ENCODE measurements at places on chromosomes 3 and 15.

DNA sequence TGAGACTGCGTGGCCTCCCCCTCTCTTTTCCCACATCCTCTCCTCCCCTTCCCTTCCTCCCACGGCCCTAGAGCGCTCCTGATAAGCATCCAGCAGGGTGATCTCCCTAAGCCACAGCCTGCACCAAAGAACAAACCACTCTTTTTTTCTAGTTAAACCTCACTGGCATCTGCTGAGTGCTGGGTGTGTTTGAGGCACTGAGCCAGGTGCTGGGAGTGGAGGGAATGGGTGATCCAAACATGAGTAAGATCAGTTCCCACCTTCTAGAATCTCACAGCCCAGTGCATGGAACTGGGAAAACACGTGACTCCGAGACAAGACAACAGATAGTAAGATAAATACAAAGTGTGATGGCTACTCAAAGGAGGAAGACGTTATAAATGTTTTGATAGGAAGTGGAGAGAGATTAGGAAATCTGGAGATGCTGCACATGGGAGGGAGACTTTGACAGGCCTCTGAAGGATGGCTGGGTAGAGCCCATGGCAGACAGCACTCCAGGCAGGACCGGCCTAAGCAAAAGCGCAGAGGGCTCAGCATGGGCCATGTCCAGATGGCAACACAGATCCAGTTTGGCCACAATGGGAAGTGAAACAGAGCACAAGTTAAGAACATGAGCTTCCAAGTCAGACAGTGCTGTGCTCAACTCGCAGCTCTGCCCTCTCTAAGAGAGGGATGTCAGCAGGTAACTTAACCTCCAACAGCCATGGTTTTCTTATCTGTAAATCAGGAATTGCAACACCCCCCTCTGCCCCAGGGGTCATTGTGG, 55.6 kb downstream of the CCR3 start:
- no peak for DNase-seq

- no peak for DNase-seq
These were observed 58.5 kb upstream of the SLC24A5 start for GRCh38 chr15:48062148-48062872.

DNA sequence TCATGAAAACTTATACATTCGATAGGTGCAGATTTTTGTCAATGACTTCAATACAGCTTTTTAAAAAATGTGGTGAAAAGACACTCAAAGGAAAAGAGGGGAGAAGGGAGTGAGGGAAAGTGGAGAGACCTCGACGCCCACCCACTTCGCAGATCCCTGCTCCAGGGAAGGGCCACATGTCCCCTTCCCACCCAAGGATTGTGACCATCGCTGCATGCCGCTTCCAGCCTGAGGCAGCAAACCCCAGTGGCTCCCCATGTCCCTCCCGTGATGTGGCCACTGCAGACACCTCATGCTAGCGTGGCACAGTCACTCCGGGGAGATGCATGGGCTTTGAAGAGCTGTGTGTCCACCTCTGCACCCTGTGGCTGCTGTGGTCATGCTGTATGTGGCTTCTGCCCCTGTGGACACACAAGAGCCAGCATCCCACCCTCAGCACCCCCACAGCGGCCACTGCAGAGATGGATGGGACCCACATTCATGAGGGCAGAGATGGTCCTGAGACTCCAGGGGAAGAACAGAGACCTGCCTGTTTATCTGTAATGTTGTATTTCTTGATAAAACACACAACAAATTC, 230.2 kb downstream of the OCA2 start:
- no peak for DNase-seq

- DNase-seq, result no peak
These were observed 192.9 kb downstream of the BCHE start for GRCh38 chr3:165644331-165644730.

- DNase-seq, result no peak
These were observed 202.0 kb upstream of the IL12A start for GRCh38 chr3:159786489-159787177.

GRCh38 chr3:187900993-187901755, 155.9 kb upstream of the BCL6 start:
- no peak for DNase-seq

- no peak for DNase-seq
These were observed 211.8 kb downstream of the TP63 start for GRCh38 chr3:189842681-189843602.

GRCh38 chr3:49530701-49531100, 23.6 kb upstream of the BSN start:
- no peak for DNase-seq

DNA sequence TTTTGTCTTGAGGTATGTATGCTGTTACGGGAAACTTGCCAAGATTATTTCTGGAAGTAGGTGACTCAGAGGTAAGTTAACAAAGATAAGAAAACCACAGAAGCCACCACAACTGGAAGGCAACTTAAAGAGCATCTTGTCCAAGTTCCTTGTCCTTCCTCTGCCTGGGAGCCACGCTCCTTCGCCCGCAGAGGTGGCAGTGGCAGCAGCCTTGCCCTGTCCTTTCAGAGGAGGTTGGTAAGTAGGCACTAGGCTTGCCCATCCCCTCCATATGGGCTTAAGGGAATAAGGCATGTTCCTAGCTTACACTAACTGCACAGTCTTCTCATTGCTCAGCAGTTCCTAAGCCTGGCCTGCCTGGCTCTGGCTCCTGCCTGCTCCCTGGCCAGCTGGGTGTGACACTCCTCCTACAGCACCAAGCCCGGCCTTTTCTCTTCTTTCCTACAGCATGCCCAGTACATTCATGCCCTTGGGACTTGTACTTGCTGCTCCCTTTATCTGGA, 48.0 kb upstream of the RAB6B start:
- no peak for DNase-seq

DNA sequence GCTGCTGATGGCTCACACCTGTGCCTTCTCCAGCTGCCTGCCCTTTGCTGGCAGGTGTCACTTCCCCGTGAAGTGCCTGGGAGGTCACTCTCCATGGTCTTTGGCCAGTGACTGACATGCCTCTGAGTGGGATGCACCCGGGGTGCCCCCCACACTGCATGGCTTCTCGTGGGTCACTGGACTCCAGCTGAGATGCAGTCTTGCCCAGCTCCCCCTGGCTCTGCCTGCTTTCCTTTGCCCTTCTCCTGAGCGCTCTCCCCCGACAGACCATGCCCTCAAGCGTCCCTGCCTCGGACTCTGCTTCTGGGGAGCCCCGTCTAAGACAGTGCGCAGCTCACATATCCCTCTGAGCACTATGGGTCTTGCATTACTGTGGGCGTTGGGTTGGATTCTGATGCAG, 14.4 kb downstream of the FBLN2 start:
- DNase-seq, result no peak

GRCh38 chr15:85534031-85534430, 153.6 kb downstream of the AKAP13 start:
- DNase-seq, result no peak

DNA sequence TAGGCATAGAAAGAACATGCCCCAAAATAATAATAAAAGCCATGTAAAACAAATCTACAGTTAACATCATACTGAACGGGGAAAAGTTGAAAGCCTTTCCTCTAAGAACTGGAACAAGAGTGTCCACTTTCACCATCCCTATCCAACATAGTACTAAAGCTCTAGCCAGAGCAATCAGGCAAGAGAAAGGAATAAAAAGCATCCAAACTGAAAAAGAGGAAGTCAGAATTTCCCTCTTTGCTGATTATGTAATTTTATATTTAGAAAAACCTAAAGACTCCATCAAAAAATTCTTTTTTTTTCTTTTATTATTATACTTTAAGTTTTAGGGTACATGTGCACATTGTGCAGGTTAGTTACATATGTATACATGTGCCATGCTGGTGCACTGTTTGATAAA, 661.6 kb upstream of the CBLB start:
- no peak for DNase-seq

DNA sequence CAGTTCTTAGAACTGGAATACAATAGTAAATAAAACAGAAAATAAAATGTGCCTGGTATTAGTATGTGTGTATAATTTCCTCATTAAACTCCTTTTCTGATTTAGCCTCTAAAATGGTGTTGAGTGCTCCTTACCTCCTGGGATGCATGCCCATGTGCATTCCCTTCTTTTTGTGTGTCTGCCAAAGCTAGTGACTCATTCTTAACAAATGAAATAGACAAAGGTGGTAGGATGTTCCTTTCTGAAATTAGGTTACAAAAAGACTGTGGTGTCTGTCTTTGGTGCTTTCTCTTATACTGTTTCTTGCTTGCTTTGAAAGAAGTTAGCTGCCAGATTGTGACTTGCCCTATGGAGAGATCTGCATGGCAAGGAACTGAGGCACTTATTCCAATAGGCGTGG, 623.7 kb downstream of the GRM7 start:
- DNase-seq, result peak; percentile 63

- DNase-seq, result no peak
These were observed 167.3 kb downstream of the NECTIN3 start for GRCh38 chr3:111238885-111239284.

GRCh38 chr3:155560594-155560993, 184.3 kb downstream of the PLCH1 start:
- no peak for DNase-seq

GRCh38 chr3:125072749-125073389, 17.1 kb upstream of the HEG1 start:
- DNase-seq, result no peak

DNA sequence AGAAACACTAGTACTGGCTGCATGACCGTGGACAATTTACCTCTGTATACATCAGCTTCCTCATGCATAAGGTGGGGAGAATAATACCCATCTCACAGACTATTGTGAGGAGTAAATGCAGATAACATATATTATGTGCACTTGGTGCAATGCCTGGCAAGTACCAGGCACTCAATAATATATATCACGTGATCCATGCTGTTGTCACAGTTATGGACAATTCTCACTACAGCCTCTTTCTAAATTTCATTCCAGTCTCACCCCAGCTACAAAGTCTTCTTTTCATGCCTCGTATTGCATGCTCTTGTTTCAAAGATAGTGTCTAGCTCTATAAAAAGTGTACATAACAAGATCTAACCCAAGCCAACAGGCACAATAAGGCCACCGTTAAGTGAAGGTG, 494.3 kb upstream of the ADAMTS9 start:
- DNase-seq, result no peak

DNA sequence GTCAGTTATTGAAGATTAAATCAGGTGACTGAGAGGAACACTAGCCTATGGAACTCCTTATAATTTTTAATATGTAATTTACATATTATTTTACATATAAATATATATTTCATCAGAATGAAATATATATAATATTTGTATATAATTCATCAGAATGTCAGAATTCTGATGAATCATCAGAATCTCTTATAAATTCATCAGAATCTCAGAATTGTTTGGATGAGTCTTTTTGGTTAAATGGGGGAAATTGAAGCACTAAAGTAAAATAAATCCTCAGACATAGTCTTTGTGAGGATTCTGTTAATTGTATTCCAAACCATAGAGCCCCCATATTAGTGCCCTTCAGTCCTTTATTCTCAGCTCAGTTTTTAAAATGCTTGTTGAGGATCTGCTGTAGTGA, 15.4 kb downstream of the TCF12 start:
- DNase-seq, result no peak

- DNase-seq, result no peak
These were observed 288.2 kb downstream of the ADAMTS17 start for GRCh38 chr15:100053474-100054121.

- no peak for DNase-seq
These were observed 16.5 kb downstream of the ISL2 start for GRCh38 chr15:76353023-76353577.

GRCh38 chr15:50107591-50108408, 11.2 kb downstream of the ATP8B4 start:
- DNase-seq, result no peak

- DNase-seq, result no peak
These were observed 324.6 kb downstream of the MFSD1 start for GRCh38 chr3:159126261-159127020.

DNA sequence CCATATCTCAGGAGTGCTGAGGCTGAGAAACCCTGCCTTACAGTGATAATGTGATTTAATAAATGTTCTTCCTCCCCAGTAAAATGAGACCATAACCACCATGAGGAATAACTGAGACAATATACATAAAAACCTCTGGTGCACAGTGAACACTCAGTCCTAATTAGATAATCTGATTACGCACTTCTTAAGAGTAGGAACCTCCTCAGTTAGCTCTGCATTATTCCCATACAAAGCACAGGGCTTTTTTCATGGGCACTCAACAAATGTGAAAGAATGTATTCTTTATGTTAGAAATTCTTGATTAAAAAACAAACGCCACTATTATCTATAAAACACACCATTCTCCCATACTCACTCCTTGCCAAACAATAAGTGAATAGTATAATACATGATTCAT, 97.0 kb downstream of the TNIK start:
- DNase-seq, result no peak

- DNase-seq, result no peak
These were observed 96.9 kb upstream of the RPL32 start for GRCh38 chr3:12938258-12938711.

DNA sequence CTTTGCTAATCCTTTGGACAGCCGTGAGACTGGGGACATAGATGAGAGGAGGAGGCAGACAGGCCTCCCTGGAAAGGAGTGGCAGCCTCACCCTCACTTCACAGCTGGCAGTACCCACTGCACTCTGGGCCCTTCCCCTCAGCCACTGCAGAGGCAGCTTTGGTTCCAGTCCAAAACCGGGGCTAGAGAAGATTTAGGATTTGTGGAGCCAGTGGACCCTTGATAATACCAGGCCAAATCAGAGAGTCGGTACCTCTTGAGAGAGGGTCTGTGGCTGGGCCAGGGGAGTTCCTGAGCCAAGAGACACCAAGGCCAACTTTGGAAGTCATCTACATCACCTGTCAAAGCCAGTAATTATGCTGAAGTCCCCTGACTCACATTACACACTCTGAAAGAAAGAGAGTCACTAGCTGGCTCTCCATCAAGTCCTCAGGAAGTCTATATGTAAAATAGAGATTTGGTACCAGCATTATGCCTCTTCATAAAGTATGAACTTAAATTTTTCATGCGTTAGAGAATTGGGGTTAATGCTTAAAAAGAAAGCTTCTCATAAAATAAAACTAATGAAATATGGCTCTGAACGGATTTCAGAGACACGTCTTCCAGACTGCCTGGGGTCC, 244.1 kb upstream of the SEMA6D start:
- DNase-seq, result no peak

- DNase-seq, result no peak
These were observed 329.5 kb downstream of the MFSD1 start for GRCh38 chr3:159131376-159131775.

DNA sequence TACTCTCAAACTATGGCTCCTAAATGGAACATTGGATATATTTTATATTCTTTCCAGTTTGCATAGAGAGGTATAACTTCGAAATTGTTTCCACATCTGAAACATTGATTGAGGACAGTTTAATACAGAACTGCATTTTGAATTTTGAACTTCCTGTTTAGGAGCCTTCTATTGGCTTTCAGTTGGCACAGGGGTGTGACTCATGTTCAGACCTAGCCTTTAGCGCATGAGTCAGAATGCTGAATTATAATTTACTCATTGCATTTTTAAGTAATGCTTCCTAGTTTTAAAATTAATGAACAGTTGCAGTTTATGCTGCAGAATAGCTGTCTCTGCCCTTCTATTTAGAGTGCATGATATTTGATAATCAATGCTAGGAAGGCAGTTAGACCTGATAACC, 751.7 kb downstream of the CADM2 start:
- no peak for DNase-seq

DNA sequence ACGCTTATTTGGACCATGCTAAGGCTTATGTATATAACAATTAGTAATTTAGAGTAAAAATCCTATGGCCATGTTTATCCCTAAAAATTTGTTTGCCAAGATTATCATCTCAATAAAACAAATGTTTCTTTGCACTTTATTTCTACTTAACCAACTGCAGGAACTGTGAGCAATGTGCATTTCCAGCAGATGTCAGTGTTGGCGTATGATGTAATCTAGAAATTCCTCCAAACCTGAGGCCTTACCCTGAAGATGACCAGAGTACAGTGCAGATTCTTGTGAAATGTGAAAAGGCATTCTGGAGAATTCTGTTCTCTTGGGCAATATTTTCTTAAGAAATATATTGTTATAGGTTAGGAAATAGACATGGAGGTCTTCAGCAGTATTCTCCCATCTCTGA, 205.9 kb downstream of the MBNL1 start:
- DNase-seq, result no peak
